Bone marrow (tissue), 2 donors: ENCODE measurements at places on chromosomes 4 and X.

DNA sequence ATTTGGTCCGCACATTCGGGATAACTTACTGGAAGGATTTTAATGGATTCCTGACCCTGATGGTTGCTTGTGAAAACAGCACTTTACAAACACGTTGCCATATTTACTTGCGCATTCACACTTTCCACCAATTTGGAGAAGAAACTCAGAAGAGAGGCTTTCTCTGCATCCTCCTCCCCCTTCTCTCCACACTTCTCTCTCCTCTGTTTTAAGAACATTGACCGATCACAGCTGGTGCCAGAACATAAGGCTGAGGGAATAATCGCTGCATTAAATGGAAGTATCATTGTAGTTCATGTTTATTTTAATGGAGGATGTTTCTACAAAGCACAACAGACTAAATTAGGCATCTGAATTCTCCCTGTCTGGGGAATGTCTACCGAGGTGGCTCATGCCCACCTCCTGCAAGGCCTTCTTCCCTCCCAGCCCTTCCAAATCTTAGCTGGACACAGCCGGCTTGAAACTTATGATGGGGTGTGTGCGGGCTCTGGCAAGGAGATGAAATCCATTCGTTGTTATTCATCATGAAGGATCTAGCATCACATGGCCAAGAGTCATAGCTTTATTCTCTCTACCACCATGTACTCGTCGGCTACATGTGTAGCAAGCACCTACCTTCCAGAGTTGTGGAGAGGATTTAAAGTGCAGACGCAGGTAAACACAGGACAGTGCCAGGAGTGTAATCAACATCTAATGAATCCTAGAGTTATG is 204.1 kb downstream of the LDB2 start:
- DNase-seq: no peak

DNA sequence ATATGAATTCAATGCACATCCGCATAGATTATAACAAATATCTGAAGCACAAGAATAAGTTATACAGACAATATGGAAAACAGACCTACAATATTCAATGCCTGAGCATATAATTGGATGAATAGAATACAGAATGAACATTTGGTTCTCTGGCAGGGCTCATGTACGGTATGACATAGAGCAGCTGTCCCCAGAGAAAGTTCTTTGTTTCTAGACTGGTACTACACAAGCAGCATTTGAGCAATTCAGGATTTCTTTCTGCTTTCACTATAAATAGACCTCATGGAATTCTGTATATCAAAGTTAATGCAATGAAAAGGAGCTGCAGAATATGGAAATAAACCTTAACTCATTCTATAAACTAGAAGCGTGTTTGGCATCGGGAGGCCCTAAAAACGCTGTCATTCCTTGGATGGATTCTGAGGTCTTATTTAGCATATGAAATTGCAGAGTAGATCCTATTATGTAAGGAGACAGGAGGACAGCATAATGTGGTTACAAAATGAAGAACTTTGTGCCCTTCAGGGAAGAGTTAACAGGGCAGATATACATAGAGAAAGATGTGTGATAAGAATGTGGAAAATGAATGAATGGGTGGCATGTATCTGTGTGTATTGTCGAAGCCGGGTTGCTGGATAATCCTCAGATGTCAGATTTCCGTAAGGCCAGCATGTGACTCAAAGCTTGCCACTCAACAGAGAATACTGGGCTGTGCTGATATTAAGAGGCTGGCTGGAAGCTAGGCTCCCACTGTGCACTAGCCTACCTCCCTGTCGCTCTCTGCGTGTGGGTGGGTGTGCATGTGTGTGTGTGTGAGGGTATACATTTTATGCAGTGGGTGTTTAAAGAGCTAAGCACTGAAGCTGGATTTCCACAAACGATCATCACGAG is 103.3 kb upstream of the SLC4A4 start:
- DNase-seq: no peak

DNA sequence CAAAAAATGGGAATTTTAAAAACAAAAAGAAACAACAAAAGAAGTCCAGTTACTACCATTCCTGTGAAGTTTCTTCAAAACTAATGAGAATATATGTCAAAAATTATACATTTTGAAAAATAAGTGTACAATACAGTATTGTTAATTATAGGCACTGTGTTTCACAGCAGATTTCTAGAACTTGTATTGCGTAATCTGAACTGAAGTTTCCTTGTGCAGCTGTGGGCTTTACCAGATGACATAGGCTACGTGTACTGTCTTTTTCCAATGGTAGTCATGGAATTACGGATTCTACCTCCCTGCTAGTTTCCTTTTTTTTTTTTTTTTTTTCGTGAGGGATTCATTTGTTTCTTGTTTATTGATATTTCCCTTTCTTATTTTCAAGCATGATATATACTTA is 113.8 kb upstream of the GABRA2 start:
- no peak for DNase-seq

DNA sequence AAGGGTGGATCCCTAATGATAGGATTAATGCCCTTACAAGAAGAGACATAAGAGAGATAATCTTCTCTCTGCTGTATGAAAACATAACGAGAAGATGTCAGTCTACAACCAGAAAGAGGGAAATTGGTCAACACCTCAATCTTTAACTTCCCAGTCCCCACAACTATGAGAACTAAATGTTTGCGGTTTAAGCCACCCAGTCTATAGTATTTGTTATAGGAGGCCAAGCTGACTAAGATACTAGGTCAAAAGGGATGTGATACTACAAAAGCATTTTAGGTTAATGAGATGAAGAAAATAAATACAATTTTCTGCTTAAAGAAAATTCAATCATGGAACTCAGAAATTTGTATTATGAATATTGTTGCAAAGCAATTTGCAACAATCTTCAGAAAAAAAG is 55.4 kb upstream of the LHFPL1 start:
- no peak for DNase-seq

GRCh38 chr4:5615496-5616075 is 92.8 kb downstream of the EVC2 start:
- DNase-seq: no peak

- no peak for DNase-seq
These were observed at the start of gene FOXP3 for GRCh38 chrX:49264460-49264859. TSS of gene FOXP3 (minus strand) at chrX:49264710. CDS start at chrX:49258505, 6,205 bp downstream.

DNA sequence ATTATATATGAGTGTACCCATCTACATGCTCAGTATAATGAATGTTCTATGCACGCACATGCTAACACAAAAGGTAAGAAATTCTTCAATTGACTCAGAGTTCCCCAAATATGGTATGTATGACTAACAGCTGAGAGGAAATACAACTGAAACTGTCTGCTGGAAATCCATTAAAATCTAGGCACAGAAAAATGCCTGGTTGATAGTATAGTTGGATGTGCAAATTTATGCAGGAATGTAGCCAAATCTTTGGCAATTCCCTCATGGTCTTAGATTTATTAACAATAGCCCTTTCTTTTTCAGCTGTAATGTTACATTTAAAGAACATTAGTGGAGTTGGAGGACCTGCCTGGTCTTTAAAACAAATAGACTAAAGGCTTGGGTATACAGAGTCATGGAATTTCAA is 5.5 kb downstream of the CAMK2D start:
- no peak for DNase-seq

- no peak for DNase-seq
These were observed 62.4 kb downstream of the ATXN3L start for GRCh38 chrX:13257223-13258051.

DNA sequence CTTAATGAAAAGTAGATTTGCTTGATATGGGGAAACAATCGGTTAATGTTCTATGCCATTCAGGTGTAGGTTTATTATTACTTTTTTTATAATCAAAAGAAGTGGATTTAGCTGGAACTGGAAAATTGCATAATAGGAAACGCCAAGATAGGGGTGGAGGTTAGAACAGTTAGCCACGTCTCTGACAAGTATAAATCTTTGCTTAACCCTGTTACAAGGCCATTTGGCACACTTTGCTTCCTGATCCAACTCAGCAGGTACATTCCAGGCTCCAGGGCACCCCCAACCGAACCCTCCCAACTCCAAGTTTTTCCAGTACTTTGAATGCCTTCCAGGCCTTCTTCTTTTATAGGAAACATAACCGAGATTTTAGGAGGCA is 50.6 kb upstream of the ACSL4 start:
- no peak for DNase-seq

GRCh38 chr4:180560896-180561295 is 1682.3 kb upstream of the TENM3 start:
- DNase-seq: no peak

DNA sequence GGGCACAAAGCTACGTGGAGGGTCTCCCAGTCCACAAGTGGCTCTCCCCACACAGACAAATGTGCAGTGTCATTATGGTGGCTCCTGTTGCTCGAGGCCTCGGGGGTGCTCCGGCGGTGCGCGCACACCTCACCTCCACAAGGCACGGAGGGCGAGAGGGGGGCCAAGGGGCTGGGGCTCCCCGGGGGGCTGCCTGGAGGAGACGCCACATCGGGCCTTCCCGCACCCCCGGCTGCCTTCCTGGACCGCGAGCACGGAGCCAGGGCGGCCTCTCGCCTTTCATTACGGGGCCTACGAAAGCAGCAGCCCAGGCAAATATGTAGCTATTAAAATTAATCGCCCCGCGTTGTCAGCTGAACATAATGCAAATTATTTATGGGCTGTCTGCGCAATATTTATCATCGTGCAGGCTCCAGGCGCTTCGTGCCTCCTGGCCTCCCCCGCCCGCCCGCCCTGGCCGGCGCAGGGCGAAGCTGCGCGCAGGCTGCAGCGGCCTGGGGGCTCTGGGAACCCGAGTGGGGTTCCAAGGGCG is 70.8 kb upstream of the BCOR start:
- DNase-seq: no peak

DNA sequence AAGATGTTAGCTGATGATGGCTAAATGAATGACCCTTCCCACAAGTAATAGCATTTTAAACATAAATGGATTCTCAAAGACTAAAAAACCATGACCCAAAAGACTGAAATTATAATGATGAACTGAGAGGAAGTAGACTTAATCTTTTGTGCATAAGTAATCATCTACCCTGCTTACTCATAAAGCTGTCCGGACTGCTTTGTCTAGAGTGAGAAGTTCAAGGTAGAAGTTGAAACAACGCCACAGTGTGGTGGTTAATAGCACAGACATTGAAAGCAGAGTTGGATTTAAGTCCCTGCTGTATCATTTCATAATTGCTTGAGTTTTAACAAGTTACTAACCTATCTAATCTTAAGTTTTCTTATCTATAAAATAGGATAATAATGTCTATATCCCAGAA is 346.6 kb downstream of the CENPC start:
- DNase-seq: no peak

- DNase-seq: no peak
These were observed 64.3 kb upstream of the NR0B1 start for GRCh38 chrX:30373479-30373878.

GRCh38 chrX:6225911-6226595 is 2.6 kb downstream of the NLGN4X start:
- DNase-seq: no peak

DNA sequence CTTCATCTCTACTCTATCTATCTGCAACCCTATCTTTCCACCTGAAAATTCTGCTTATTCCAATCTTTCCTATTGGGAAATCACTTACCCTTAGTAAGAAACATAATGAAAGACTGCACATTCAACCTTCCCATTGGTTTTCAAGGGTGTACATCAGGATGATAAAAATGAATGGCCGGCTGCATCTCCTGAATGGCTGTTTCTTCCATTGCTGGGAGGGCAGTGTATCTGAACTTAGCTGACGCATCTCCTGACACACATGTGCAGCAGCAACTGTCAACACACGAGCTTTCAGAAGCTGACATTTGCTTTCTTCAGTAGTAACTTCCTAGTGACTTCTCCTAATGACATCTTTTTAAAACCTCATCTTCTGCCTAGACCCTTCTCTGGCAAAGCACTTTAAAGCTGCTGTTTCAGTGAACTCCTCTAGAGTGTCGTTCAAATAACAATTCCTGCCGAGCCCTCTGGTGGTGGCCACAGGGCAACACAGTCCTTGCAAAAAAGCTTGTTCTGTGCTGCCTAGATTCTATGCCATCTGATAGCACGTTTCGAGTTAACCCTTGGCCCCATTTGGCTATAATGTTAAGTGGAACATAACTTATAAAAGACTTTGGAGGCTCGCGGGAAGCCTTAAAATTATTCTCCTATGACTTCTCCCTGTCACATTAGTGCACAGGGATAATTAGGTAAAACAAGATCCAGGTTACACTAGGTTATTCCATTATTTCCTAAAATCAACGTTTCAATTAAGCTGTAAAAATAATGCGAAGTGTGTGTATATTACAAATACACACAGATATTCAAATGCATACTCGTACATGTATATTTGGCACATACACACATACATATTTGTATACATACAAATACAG is 2340.7 kb downstream of the PCDH7 start:
- DNase-seq: no peak

DNA sequence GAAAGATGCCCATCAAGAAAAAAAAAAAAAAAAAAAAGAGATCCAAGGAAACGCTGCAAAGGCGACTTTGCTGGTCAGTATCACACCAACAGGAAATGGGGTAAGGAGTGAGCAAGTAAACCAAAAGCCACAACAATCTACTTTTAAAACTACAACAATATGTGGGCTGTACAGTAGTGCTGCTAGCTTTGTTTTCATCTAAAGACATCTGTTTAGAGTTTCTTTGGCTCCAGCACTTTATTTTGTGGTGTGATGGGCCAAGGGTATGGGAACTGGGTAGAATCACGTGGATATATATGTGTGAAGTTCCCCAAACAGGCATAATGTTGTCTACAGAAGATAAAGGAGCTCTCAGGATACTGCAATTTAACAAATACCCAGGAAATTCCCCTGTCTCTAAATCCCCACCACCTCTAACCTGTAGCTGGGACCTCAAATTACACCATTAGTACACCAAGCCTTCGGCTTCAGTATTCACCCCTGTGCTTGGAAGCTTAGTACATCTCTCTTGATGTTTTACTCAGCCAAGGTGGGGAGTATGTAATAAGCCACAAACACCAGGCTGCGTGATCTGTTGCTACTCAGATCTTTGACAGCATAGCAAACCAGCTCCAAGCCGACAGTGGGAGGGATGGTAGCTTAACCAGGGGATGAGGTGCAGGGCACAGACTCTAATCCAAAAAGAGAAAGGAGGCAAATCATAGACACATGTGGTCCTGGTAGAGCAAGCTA is 207.9 kb downstream of the HS6ST2 start:
- DNase-seq: no peak

- no peak for DNase-seq
These were observed 2.5 kb downstream of the POU3F4 start for GRCh38 chrX:83510510-83511062.

- no peak for DNase-seq
These were observed 146.5 kb downstream of the NDST3 start for GRCh38 chr4:118180776-118181175.

DNA sequence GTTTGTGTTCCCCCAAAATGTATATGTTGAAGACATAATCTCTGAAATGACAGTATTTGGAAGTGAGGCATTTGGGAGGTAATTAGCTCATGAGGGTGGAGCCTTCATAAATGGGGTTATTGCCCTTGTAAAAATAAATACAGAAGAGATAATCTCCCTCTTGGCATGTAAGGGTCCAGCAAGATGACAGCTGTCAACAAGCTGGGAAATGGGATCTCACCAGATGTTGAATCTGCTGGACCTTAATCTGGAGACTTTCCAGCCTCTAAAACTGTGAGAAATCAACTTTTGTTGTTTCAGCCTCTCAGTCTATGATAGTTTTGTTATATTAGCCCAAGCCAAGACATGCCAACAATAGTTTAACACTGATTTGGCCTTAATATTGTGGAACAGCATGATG is 438.2 kb upstream of the PCDH7 start:
- DNase-seq: no peak

GRCh38 chr4:132498215-132498614 is 650.9 kb upstream of the PCDH10 start:
- DNase-seq: no peak

GRCh38 chr4:80115368-80116181 is 42.5 kb upstream of the ANTXR2 start:
- DNase-seq: no peak
